ENCODE measurements at places on chromosomes 12 and 14. TPM values are rescaled to one million over a fixed set of nuclear protein-coding genes. Genes with fewer than 3 reads are reported as not detected.

FOXG1 gene
- total RNA-seq, result 0.79 TPM

SLC6A12 gene
- total RNA-seq, result not detected

FGF6 gene
- not detected for total RNA-seq

CD69 gene
- not detected for total RNA-seq

ANO2 gene
- total RNA-seq, result not detected

GPR84 gene
- not detected for total RNA-seq

MUCL1 gene
- not detected for total RNA-seq

REC8 gene
- total RNA-seq, result 0.77 TPM

CLECL1 gene
- total RNA-seq, result not detected

TAOK3 gene
- 33.5 TPM for total RNA-seq

CBLN3 gene
- 4.8 TPM for total RNA-seq

KRT82 gene
- total RNA-seq, result not detected

CMA1 gene
- total RNA-seq, result not detected

CLEC6A gene
- total RNA-seq, result not detected

MEG3 gene
- 226 TPM for total RNA-seq

STAC3 gene
- total RNA-seq, result 0.63 TPM

GLT1D1 gene
- total RNA-seq, result 0.09 TPM
